ENCODE measurements at places on chromosomes 5 and 9.

DNA sequence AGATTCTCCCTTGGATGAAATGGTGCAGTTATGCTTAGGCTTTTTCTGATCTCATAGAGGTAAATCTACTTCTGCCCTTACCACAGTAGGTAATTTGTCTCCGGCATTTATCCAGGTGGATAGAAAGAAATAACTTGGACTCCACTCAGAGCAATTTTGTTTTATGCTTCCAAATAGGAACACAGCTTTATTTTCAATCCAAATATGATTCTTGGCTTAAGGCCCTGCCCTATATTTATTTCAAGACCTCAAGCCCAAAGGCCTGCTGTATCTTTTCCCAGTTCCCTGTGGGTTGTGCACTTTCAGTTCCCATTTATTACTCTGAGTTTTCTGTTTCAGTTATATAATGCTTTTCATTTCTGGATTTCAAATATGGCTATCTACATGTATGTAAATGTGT is 274.2 kb upstream of the SMC2 start:
- DNase-seq: no peak

DNA sequence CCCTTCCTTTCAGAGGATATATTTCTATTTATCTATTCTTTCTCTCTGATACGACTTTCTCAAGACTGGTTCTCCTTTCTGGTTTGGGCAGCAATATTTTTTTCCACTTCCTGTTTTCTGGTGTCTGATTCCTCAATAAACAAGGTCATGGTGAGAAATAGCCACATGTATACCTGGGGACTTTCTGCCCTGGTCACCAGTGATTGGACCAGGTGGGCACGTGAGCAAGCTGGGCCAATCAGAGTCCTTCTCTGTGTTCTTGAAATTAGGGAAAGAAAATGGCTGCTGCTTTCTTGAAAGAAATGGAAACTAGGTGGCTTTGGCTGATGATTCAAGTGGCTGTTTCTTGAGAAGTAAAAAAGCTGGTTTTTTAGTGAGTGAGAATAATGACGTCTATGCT is 18.4 kb upstream of the GSN start:
- no peak for DNase-seq

GRCh38 chr5:167966979-167967378 is 324.5 kb upstream of the WWC1 start:
- DNase-seq: no peak

GRCh38 chr9:90029996-90030395 is 425.2 kb downstream of the GADD45G start:
- no peak for DNase-seq

All from GM19239 (cell line).